ENCODE measurements at places on chromosomes 11 and 22.

GRCh38 chr11:109708184-109708583, 286.2 kb downstream of the C11orf87 start:
- no peak for DNase-seq

GRCh38 chr11:126212089-126212660, 593 bp downstream of the FAM118B start:
- no peak for DNase-seq

GRCh38 chr22:24707470-24707801, 67.1 kb downstream of the PIWIL3 start:
- no peak for DNase-seq

DNA sequence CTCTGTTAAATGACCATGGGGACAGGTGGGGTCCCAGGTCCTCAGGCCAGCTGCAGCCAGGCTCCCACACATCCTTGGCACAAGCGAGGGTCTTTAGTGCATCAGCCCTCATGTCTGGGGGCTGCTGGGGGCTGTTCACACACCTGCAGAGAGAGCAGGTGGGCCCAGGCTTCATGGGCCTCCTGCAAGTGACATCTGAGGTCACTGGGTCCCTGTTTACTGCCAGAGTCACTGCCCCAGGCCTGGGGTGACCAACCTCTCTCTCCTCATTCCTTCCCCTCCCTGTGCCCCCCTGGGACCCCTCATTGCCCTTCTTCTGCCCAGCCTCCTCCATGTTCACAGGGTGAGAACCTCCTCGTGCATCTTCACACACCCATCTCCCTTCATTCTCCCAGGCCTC, 92.4 kb downstream of the RTL6 start:
- no peak for DNase-seq

DNA sequence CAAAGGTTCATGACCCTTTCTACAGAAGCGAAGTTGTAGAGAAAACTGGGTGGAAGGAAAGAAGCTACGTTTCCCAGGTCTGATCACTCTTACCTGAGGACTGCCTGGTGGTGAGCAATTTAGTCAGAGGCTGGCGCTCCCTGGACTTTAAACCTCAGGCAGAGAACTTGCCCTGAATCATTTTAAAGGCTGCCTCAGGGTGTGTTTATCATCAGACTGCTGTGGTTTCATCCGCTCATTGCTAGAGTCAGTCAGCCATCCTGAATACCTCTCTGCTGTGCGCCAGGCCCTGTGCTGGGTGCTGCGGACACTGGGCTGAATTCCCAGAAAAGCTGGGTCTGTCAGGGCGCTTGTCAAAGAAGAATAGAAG, 2.7 kb downstream of the DTX4 start:
- DNase-seq = no peak

- DNase-seq = peak; percentile 30
These were observed at the start of gene TMEM45B for GRCh38 chr11:129815596-129816461. Gene TMEM45B (plus strand): TSS chr11:129815848. CDS start chr11:129852483, 36,635 bp downstream.

DNA sequence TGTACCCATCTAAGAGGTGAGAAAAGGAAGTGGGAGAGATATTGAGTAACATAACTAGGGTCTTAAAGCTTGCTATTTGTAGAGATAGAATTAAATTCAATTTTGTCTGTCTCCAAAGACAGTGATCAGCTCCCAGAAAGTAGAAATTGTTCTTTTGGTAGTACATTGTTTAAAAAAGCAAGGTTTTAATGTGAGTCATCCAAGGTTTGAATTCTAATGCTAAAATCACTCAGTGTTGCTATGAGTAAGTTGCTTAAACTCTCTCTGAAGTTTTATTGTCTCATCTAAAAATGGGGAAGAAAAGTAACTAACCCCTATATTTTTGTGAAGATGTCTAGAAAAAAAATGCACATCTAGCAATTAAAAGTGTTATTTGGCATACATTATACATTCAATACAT, 1004.5 kb upstream of the CCDC90B start:
- DNase-seq = no peak
